Stomach (tissue), 19 donors: ENCODE measurements at places on chromosomes 4 and X. TPM values are rescaled to one million over a fixed set of nuclear protein-coding genes. Genes with fewer than 3 reads are reported as not detected.

The AFAP1 gene
- 7.6 TPM for total RNA-seq

DNA sequence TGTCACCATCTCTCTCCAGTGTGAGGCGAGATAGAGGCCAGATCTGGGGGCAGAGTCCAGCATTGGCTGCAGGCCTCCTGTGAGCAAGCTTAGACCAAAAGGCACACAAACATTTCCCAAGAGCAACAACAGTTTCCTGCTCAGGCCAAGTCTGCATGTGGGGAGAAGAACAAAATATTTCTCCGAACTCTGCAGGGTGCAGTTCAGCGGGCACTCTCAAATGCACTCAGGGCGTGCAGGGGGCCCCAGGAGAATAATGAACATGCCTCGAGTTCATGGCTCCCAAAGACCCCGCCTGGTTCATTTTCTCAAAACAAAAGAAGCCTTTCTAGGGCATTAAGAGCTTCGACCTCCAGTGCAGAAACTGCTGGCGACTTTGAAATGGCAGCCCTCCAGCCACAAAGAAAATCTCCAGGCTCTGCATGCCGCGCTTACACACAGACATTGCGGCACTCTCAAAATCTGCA is 57.8 kb upstream of the HELT start:
- no peak for DNase-seq

- no peak for DNase-seq
Observed at GRCh38 chrX:133774807-133775206, 210.6 kb downstream of the GPC3 start.

The BEX5 gene
- total RNA-seq, result not detected
